Activated CD4-positive, alpha-beta T cell treated with anti-CD3 and anti-CD28 coated beads for 36 hours (primary cell): ENCODE measurements at places on chromosomes 16 and 17. TPM values are rescaled to one million over a fixed set of nuclear protein-coding genes. Genes with fewer than 3 reads are reported as not detected.
A peak's percentile ranks its signal among the peaks of the same experiment; 100 is the strongest.

TBC1D3K gene
- total RNA-seq, result not detected

TBX6 gene
- 3.0 TPM for total RNA-seq

DNA sequence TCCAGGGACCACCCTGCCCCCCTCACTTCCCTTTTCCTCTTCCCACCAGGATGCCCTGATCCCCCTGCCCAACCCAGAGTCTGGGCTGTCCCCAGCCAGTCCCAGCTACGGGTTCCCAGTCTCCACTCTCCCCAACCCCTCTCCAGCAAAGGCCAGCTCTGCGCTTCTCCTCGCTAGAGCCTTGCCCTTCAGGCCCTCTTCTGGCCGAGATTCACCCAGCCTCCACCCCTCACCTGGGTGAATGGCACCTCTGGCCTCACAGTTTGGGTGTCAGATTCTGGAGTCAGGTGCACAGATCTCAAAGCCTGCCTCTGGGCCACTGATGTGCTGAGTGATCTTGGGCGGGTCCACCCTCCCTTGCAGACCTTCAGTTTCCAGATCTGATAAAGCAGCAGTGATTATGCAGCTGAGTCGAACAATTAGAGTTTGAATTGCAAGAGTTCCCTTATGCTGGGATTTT lies 185.6 kb upstream of the TNRC6C start:
- DNase-seq, result no peak

DNA sequence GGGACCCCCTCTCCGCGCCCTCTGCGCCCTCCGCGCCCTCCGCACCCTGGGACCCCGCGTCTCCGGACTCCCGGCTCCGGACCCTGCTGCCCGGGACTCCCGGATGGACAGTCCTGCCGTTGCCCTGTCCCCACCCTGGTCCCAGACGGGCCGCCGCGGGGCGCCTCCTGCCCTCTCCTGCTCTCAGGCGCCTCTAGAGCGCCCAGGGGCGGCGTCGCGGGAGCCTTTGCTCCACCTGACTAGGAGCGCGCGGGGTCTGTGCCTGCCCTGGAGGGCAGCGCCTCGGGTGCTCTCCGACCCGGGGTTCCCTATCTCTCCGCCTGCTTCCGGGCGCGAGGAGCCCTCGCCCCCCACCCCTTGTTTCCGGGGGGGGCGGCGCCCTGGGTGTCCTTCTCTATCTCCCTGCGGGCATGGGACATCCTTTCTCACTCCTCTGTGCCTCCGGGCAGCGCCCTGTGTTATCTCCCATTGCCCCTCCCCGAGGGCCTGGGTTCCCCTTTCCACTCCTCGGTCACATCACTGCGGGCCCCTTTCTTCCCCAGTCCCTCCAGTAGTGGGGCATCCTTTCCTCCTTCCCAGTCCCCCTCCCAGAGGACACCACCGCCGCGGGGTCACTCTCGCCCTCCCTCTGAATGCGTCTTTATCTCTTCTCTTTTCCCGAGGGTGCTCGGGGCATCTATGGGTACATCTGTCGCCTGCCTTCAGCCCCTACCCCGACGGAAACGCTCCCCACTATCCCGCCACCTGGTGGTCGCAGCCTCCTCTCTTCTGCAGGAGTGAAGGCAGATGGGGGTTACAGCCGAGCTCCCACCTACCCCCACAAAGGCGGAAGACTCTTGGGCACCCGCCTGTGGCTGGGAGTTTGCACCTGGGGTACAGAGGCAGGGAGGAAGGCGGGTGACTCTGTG lies 875 bp downstream of the PRKCB start:
- peak; percentile 67 for DNase-seq

DYNLRB2 gene
- total RNA-seq, result not detected
